ENCODE measurements at places on chromosomes 5 and 9.

GRCh38 chr9:28976684-28977083 lies 1403.4 kb upstream of the C9orf72 start:
- DNase-seq: no peak

GRCh38 chr5:55570026-55570425 lies 35.3 kb upstream of the PLPP1 start:
- DNase-seq: no peak

DNA sequence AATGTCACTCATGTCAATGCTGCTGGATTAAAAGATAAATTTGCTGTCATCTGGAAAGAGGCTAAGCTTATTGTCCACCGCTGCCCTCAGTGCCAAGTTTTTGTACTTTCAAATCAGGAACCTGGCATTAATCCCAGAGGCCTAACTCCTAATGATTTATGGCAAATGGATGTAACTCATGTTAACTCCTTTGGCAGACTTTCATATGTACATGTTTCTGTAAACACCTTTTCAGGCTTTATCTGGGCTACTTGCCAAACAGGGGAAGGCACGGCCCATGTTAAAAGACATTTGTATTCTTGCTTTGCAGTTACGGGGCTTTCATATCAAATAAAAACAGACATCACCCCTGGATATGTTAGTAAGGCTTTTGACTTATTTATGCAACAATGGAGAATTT lies 608.0 kb upstream of the ACO1 start:
- no peak for DNase-seq

- DNase-seq: peak; percentile 19
These were observed 701 bp downstream of the PARP8 start for GRCh38 chr5:50667023-50667652.

- no peak for DNase-seq
These were observed 180.7 kb downstream of the KDM4C start for GRCh38 chr9:6938447-6938846.
